ENCODE measurements at places on chromosomes 12 and 14. TPM values are rescaled to one million over a fixed set of nuclear protein-coding genes. Genes with fewer than 3 reads are reported as not detected.

The TEX52 gene
- not detected for total RNA-seq

The LRIG3 gene
- 6.9 TPM for total RNA-seq

The TAS2R10 gene
- 0.69 TPM for total RNA-seq

The TRPV4 gene
- total RNA-seq: 0.17 TPM

The SLCO1B1 gene
- not detected for total RNA-seq

The TCTN2 gene
- total RNA-seq: 5.7 TPM

The FUT8 gene
- 56.6 TPM for total RNA-seq

The GARIN6 gene
- total RNA-seq: not detected

The EIF2S3B gene
- 4.1 TPM for total RNA-seq

The SPRYD4 gene
- total RNA-seq: 3.6 TPM

The CCDC196 gene
- not detected for total RNA-seq

The FOXM1 gene
- 12.7 TPM for total RNA-seq

- no peak for DNase-seq
Measured at GRCh38 chr12:18428416-18428815, 167.1 kb downstream of the PIK3C2G start.

GRCh38 chr12:114835031-114835430 is 151.1 kb upstream of the TBX3 start:
- no peak for DNase-seq

GRCh38 chr14:103393676-103394626 is 8.7 kb downstream of the MARK3 start:
- no peak for DNase-seq

DNA sequence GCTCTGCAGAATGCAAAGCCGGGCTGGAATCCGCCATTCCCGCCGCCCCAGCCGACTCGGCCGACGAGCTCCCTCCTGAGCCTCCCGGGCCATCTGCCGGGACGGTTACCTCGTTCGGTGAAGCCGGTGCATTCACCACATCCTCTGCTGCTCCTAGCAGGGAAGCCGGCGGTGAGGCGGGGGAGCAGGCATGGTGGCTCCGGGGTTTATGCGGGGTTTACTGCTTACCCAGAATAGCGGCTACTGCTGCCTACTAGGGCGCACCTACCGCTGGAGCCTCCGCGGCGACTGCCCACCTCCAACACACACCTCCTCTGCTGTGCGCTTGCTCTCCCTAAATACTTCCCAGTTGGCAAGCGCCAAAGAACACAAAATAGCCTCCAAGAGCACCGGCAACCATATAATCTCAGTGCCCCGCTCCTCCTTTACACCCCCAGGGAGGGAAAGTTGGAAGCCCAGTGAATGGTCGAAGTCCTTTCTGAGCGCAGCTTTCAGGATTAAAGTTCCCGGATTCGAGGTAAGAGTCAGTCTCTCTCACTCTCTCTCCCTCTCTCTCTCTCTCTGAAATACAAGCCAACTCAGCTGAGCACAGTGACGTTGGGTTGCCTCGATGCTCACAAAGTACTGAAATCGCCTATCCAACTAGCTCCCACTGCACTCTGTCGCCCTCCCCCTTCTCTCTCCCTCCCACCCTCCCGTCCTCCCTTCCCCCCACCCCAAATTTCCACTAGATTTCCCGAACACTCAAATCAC is at the start of gene TBX5:
Gene TBX5 (minus strand): TSS at position 626 of the 753 bp plus-strand sequence. CDS start 2,246 bp downstream, outside the sequence.
- DNase-seq: peak; percentile 67

DNA sequence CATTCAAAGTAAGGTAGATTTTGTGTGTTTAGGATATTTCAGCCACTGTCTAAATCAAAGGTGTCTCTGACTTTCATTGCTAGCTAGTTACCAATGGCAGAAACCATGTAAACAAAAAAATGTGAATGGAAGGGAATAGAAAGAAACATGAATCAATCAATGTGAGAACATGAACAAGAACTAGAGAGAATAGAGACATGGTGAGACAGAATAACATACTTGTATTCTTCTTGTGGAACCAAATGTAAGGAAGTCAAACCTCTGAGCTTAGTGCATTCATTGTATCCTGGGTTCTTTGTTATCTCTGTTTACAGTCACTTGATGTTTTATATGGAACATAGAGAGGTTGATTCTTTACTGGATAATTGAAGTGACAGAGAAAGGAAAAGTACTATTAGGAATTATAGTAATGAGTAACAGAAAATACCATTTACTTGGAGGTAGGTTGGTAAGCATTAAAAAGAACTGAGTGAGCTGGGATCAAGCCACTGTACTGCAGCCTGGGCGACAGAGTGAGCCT is 2.6 kb upstream of the WNK1 start:
- DNase-seq: no peak

GRCh38 chr14:58815161-58815701 is 177.5 kb downstream of the DACT1 start:
- DNase-seq: no peak

DNA sequence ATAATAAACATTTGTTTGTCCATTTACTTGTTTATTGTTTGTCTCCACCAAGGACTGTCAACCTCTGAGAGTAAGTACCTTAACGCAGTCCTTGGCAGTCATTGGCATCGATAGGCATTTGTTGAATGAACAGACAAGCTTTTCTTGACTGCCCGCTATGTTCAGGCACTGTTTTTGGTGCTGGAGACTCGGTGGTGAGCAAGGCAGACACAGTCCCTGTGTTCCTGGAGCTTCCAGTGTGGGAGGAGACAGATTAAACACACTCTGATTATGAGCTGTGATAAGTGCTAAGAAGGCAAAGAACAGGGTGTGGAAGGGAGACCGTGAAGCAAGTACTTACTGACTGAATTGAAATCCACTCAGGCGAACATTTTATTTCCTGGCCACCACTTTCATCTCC is 1.2 kb downstream of the ATP6V0A2 start:
- no peak for DNase-seq

DNA sequence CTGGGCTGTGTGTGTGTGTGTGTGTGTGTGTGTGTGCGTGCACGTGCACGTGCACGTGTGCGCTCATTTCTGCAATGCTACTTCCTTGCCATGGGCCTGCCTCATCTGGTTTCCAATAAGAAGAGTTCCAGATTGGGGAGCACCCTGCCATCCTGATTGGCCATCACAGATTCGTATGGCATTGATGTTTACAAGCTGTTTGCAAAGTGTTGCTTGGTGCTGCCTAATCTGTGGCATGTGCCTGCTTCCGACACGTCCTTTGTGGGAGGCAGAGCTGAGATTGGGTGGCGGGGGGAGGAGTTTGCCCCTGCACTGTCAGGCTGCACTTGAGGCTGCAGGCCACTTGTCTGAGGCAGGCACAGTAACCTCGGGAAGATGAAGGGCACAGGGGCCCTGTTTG is 39.2 kb downstream of the SAMD4A start:
- DNase-seq: no peak

GRCh38 chr14:70023871-70024270 is 144.7 kb downstream of the SMOC1 start:
- no peak for DNase-seq

DNA sequence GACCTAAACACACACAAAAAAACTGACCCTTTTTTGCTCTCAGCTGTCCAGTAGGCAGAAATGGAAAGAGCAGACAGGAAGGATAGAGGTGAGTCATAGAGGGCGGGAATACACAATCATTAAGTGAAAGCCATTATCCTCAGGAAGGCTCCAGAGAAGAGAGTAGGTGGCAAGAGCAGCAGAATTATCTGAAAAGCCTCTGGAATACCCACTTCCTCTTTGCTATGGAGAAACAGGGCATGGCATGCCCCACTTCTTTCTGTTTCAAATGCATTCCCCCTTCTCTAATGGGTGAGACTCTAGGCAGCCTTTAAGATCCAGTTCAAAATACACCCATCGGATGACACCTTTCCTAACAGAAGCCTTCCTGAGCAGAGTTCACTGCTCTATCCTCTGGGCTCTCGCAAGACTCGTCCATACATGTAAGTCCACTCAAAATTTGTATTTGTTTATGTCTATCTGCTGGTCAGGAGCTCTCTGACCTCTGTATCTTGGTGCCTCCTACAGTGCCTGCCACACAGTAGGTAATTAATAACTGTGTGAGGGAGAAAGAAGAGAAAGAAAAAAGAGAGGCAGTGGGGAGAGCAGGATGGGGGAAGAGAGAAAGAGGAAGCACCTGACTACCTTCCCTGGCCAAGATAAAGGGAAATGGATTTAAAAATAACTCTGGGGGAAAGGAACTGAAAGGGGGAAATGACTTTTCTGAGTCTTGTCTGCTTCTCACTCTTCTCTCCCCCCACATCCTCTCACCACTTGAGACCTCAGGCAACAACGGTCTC is 8.5 kb downstream of the KLHL33 start:
- DNase-seq: no peak

DNA sequence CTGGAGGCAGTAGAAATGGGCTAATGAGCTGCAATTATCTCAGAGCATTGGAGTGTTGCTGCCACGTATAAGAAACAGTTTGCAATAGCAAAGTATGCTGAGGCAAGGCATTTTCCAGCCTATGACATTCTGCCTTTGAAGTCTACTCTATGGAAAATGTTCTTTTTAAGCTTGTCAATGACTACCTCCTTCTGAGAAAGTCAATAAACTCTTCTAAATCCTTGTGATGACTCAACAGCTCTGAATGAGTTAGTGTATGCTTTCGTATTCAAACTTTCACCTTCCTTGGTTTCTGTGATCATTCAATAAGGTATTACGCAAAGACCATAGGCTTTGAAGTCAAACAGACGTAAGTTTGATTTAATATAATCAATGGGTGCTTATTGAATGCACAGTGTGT is 111.2 kb downstream of the CAPZA3 start:
- no peak for DNase-seq

DNA sequence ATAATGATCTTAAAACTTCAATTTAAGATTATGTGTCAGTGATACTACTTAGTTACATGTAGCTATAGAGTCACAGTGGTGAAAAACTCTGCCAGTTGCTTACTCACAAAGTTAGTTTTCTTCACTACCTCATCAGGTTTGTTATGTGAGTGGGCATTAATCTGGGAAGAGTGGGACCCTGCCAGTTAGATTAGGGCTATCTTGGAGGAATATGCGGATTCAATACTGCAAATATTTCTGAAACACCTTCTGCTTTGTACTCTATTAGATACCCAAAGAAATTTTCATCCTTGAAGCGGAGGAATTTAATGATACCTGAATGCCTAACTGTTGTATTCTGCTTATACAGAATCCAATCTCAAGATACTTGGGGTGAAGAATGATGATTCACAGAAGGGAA is 25.1 kb downstream of the ZNF268 start:
- DNase-seq: no peak

- DNase-seq: peak; percentile 75
Measured at GRCh38 chr14:75310295-75311111, 31.9 kb downstream of the FOS start.

DNA sequence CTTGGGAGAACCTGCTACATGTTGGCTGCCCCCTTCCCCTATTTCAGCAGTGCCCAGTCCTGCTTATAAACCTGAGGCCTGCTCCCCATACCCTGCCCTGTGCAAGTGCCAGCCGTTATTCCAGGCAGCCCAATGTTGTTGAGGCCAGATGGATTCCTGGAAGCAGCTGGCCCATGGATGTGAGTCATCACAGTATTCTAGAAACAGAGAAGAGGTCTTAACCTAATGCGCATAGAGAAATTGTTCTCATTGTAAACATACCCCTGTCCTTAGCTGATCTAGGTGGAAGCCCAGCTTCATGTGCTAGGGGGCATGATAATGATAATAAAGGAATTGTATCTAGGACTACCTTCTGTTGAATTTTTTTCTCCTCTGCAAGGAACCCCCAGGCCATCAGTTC is 69.7 kb downstream of the TSPAN11 start:
- DNase-seq: peak; percentile 27

GRCh38 chr14:83300476-83301064 is 1766.9 kb upstream of the SEL1L start:
- no peak for DNase-seq

GRCh38 chr12:121112496-121112895 is 20.2 kb upstream of the P2RX7 start:
- no peak for DNase-seq

DNA sequence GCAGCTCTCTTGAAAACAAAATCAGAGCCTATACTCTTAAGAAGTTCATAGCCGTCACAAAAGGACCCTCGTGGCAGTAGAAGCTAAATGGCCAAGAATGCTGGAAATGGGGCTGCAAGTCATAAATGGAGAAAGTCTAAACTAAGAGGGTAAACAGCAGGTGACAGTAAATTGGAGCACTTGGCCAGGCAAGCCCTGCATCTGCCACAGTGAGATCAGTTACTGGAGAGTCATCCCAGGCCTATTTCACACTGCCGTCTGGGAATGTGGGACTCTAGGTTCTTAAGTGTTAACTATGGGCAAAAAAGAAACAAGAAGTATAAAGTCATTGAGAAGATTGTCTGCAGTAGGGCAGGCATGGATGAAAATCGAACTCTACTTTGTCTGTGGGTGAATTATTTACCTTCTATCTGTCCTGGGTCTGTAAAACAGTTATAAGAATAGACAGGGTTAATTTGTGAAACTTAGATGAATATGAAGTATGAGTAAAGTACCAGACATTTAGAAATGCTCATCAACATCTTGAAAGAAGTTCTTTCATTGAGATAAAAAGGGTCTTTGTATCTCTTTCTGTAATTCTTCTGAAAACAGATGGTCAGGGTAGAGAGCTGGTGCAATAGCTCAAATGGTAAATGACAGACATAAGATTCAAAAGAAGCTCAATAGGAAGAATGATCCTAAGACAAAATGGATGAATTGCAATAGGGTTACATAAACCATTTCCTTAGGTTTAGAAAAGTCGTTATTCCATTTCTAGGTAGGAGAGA is 792.5 kb downstream of the DIO2 start:
- no peak for DNase-seq

DNA sequence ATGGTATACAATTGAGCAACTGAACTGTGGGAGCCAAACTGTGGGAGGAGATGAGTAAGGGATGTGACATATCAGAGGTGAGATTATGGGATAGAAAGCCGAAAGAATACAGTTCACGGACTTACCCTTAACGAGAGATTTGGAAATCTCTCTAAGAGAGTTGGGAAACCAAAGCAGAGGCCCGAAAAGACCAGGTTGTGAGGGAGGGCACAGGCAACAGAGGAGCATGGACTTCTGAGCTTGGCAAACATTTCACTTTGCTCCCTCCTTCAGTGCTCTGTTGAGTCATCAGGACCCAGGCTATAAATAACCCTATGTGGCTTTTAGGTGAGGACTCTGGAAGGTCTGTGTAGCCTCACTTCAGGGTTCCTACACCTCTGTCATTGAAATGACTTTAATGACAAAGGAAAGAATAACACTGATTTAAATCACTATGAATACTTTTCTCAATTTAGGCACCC is 120.6 kb downstream of the TGFB3 start:
- no peak for DNase-seq

DNA sequence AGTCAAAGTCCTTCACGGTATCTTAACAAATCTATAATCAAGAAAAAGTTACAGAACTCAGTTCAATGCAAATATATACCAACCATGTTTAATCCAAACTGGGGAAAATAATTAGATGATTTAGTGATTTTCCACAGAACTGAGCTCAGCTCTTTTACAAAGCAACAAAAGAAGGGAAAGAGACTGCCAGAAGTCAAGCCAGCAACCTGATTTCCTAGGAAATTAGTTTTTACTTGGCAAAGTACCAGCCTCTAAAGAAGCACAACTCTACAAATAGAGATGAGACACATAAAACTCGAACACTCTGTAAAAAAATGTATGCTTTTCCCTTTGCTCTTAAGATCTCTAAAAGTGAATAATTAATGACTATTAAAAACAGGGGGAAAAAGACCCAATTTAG is 19.4 kb downstream of the NUMB start:
- DNase-seq: no peak

- no peak for DNase-seq
Measured at GRCh38 chr14:33280646-33281045, 342.0 kb downstream of the NPAS3 start.

Data from glutamatergic neuron (in vitro differentiated cells).